M059J (cell line): ENCODE measurements at places on chromosomes 11 and 22. TPM values are rescaled to one million over a fixed set of nuclear protein-coding genes. Genes with fewer than 3 reads are reported as not detected.

Gene TMEM126A
- total RNA-seq = 42.1 and 60.3 TPM in 2 replicates

Gene IGSF22
- not detected in 2 replicates for total RNA-seq

DNA sequence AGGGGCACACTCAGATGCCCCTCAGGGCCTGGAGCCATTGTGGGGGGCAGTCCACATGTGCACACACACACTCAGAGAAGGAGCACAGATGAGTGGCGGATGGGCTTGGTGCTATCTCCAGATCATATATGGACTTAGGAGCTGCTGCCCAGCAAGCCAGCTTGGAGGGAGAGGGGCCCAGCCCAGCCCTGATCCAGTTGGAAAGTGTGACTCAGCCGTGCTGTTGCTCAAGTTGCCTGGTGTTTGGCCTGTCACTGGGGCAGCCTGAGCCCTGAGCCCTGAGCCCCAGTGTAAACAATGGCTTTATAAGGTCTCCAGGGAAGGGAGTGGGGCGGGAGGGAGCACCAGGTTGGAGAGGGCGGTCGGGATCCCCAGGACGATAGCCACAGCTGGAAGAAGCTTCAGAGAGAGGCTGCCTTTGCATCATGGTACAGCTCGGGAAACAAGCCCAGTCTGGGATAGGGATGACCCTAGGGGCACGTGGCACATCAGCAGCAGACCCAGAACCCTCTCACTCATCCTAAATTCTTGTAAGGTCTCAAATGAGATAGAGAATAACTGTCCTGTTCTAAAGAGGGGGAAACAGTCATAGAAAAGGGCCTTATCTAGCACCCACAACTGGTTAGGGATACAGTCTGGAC lies 4.8 kb downstream of the SELENOM start:
- peak; percentile 96 for DNase-seq

- peak; percentile 40 for DNase-seq
Measured at GRCh38 chr11:125358254-125358840, 137.7 kb downstream of the FEZ1 start.

DNA sequence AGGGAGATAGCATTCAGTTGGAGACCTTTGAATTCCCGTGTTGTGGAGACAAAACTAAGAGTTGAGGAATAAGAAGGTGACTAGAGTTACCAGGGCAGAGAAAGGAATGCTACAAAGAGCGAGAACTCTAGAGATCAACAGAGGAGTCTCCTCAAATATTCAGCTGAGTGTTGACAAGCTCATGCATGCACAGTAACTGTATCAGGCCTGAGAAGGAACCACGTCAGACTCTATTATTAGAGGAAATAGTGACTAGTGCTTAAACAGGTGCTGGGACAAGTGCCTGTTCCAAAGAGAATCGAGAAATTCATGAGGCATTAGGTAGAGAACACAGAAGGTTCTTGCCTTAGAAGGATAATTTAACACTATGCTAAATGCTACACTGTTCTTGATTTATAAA lies 333.8 kb upstream of the CHORDC1 start:
- no peak for DNase-seq

DNA sequence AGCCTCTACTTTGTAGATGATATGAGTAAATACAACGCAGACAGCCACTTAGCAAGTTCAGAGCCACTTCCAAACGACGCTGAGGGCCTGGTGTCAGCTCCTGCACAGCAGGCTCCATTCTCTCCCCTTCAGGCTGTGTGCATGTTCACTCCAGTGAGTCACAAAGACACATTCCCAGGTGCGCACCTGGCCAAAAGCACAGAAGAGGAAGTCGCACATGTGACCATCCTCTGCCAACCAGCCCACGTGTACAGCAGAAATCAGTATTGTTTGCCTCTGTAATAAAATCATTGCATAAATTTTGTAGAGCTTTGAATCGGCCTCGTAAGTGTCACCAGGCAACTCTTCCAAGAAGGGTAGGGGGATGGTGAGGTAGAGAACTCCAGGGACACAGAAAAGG lies 19.5 kb upstream of the TPH1 start:
- no peak for DNase-seq

GRCh38 chr22:25663654-25664053 lies 78.3 kb upstream of the MYO18B start:
- DNase-seq = no peak

DNA sequence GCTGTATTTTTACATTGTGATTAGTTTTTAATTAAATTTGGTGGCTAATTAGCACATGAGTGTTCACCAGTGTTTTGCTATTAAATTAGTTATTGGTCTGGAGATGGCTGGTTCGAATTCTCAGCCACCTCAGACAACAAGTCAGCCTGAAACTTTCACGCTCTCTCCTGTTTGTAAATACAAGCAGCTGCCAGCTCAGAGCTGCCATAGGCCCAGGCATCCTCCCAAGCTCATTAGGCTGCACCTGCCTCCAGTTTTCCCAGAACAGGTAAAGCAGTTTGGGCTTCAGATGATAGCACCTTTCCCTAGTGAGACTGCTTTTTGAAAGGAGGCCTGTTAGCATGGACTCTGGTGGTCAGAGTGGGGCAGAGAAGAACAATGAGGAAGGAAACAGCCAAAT lies 156.8 kb downstream of the NAV2 start:
- DNase-seq = no peak

DNA sequence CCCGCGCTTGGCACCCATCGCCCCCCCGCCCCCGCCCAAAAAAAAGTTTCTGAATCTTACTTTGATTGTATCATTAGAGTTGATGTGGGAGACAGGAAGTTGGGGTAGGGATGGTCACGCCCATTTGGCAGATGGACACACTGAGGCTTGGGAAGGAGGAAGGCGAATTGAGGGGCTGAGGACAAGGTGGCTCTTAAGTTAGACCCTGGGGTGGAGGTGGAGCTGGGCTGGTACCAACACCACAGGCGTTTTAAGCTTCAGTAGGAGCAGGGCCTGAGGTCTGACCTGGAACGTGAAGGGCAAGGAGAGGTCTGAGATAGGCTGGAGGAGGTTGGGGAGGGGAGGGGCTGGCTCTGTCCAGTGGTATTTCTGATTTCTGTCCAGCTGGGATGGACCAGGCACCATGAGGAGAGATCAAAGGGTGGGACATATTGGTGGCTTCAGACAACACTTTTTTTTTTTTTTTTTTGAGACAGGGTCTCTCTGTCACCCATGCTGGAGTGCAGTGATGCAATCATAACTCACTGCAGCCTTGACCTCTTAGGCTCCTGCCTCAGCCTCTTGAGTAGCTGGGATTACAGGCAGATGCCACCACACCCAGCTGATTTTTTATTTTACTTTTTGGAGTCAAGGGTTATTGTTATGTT lies 799 bp upstream of the CDC42BPG start:
- DNase-seq = no peak
